ENCODE measurements at places on chromosomes 1 and 21.

- no peak for DNase-seq
Measured at GRCh38 chr1:174397261-174397660, 50.5 kb upstream of the GPR52 start.

DNA sequence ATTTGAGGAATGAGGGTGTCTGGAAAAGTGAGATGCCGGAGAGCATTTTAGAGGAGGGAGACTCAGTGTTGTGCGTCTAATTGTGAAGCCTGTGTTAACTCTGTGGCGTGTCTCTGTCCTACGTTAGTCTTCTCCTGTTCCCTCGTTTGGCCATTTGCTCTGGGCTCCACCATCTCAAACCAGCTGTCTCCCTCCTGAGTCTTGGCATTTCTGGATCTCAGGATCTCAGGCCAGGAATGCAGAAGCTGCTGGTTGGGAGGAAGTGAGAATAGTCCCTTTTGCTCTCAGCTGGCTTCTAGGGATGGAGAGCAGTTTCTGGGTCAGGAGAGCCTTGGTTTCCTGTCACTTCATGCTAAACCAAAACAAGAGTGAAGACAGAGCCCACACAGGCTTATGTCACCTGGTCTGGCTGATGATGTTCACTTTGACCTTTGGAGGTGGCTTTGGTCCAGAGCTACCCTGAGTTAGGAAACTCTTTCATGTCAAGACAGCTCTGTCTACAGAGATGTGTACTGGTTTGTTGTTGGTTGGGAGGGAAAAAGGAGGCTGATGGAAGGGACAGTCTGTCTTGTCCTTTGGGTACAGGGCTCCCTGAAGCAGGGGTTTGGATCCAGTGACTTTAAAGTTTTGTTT lies 859 bp downstream of the NFASC start:
- DNase-seq, result no peak

- no peak for DNase-seq
Measured at GRCh38 chr21:43703035-43703880, 15.7 kb upstream of the PDXK start.

GRCh38 chr1:236750928-236751327 lies 44.2 kb upstream of the MTR start:
- DNase-seq, result no peak

GRCh38 chr1:242005866-242006535 lies 7.1 kb upstream of the MAP1LC3C start:
- DNase-seq, result no peak

- DNase-seq, result no peak
Measured at GRCh38 chr1:176379626-176380339, 83.2 kb upstream of the PAPPA2 start.

DNA sequence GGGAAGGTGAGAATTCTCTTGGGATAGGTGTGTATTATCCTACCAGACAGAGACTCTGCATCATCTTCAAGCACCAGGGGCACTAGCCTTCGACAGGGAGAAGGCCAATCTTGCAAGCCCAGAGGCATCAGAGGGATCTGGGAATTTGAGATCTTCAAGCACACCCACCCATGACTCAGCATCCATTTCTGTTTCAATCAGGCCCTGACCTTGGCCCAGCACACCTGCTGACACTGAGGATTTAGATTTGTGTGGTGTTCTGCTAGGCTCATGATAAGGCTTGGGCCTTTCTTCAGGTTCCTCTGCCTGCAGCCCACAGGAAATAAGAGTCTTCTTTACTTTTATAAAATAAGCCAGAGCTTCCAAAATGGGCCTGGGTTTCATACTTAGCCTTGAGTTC lies 6.6 kb upstream of the PCP4 start:
- DNase-seq, result no peak

All from CD4-positive, alpha-beta T cell treated with Interferon alpha-2 for 1 hour (primary cell).